Activated naive CD8-positive, alpha-beta T cell treated with anti-CD3 and anti-CD28 coated beads, Interleukin-2, amount 10 ng/mL, durations not matched to agents 7 days and 5 days (primary cell): ENCODE measurements at places on chromosomes 5 and 9. TPM values are rescaled to one million over a fixed set of nuclear protein-coding genes. Genes with fewer than 3 reads are reported as not detected.

The PPP1R26 gene
- 0.28 TPM for total RNA-seq

The UNC5A gene
- total RNA-seq, result not detected

The AK3 gene
- 41.7 TPM for total RNA-seq

The BAAT gene
- not detected for total RNA-seq

The PRXL2C gene
- total RNA-seq, result 6.2 TPM
